ENCODE measurements at places on chromosomes 1 and 21.

- no peak for DNase-seq
Measured at GRCh38 chr21:31802331-31802730, 70.4 kb upstream of the SCAF4 start.

DNA sequence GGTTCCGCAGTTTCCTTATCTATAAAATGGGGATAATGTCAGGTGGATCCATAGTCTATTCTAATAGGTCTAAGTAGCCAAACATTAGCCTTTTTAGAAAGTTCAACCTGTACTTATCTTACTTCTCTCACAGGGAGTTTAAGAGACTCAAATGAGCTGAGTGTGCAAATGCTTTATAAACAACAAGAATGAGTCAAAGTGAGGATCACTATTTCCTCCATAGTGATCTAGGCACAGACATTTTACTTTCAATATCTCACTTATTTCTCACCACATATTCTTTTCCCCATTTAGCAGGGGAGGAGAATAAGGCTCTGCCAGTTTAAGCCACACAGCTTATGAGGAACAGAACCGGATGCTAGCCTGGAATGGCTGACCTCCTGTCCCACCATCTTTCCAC is 92.1 kb upstream of the LMO4 start:
- no peak for DNase-seq

DNA sequence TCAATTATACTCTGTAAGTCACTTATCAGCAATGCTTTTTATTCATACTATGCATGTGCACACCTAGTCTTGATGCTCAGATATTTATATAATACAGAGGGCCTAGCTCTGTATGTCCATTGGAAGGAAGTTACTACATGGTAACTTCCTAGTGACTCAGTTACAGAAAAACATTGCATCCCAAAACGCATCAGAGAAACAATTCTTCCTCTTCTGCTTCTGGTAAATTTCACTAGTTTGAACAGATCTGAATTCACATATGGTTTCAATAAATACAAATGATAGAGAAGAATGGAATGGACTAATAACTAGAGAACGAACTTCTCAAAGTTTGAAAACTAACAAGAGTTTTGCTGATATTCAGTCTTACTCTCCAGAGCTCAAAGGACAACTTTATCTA is 811.3 kb upstream of the ADGRL2 start:
- no peak for DNase-seq

DNA sequence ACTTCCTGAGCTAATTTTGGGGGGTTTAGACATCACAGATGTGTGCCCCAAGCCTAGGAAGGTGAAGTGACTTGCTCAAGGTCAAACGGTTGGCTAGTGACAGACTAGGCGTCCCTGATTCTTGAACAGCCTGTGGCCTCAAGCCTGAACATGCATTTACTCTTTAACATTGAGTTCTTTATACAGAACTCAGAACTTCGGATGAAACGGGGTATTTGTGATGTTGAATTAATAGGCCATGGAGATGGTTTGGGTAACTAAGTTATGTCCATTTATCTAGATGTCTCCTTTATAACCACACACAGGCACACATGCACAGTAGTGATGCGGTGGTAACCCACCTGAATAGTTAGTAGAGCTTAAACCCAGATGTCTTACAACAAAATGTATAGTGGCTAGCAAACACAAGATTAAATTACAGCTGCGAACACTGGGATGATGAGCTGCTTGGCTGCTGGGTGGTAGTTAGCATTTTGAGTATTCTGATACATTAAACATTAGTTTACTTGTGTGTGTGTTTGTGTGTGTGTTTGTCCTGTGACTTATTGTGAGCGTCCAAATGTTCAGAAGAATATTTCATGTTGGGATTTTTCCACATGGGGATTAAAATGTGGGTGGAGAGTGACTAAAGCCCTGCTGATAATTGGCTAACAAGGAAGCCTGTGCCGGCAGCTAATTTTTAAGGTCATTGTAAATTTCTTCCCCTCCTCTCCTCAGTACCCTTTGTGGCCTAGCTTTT is 2.3 kb downstream of the ATP1A1 start:
- DNase-seq: no peak

DNA sequence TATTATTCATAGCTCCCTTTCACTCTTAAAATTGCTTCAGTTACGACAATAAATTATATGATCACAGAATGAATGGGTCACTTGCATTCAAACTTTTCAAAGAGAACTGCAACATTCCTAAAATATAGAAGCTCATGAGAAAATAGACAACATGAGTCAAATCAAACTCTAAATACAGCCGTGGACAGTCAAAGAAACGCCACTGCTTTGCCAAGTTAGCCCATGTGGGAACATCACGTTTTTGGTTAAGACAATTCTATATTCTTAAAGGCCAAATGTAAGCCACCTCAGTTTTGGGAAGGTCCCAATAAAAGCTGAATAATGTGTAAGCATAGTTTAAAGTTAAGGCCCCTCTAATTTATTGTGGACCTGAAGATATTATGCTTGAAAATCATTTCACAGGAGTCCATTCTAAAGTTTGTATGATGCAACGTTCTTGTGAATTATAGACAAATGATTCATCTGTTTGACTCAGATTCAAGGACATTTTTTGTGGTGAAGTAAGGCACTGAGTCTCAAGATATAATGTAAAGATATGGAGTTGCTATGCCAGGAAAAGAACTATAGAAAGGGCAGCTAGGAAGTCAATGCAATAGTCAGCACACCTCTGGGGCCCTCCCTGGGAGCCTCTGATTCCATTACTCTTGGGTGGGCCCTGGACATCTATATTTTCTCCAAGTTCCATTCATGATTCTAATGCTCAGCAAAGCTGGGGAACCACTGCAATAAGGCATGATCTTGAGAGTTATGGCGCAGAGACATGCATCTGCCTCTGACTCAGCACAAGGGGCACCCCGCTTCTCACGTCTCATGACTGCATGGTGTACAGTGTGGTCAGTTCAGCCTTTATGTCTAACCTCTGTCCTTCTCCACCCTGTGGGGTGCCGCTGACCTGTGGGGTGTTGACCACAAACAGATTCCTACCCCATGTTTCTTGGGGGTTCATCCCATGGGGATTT is 33.9 kb downstream of the ETS2 start:
- peak; percentile 76 for DNase-seq

DNA sequence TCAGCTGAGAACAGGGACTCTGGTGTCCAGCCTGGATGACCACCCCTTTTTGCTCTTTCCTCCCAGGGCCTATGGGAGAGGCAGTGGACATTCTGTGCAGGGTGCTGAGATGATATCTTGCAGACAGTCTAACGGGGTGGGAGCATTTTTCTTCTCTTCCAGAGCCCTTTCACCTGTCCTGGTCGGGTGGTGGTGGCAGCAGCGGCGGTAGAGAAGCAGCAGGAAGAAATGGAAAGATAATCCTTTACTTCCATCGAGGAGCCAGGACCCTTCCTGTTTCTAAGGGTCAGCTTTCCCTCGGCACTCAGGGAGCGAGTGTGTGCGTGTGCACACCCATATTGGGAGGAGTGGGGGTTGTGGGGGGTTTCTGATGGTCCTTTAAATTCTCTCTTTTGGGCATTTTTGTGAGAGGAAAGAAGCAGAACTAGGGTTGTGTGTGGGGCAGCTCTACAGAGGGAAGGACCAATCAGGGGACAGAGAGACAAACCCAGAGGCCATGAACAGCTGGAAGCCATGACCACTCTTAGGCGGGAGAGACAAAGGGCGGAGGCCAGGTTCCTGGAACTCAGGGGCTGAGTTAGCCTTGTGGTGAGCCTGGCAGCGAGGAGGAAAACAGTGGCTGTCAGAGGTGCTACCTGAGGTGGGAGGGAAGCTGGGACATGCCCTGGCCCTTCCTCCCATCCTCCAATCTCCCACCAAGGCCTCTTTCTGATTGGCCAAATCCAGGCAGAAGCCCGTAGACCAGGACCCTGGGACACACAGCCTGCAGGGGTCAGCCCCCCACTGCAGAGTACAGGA is 31.2 kb upstream of the CSF3R start:
- DNase-seq: no peak

DNA sequence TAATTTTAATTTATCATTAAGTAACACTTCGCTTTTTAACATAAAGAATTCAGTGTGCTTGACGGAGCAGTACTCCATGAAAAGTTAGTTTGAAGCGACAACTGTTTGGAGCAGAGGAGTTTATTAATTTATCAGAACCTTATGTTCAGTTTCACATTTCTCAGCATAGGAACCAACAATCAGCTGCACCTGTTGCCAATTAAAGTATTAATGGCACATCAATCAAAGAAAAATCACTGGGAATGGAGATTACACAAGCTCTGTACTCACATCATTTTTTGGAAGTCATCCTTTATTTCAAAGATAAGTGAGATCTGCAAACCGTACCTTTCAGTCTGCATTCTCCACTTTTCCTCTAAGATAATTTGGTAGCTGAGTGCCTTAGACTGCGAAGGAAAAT is 344.6 kb downstream of the LMO4 start:
- DNase-seq: no peak

- peak; percentile 25 for DNase-seq
Measured at GRCh38 chr1:100868364-100868995, 26.2 kb downstream of the EXTL2 start.

GRCh38 chr1:59204001-59204400 is 92.9 kb upstream of the FGGY start:
- DNase-seq: no peak

Data from RWPE1 (cell line).